Sigmoid colon (tissue), 7 donors: ENCODE measurements at places on chromosomes 12 and 14. TPM values are rescaled to one million over a fixed set of nuclear protein-coding genes. Genes with fewer than 3 reads are reported as not detected.
A peak's percentile ranks its signal among the peaks of the same experiment; 100 is the strongest.

NELL2 gene
- total RNA-seq, result 3.1 TPM

C12orf75 gene
- 1.6 TPM for total RNA-seq

SRRM4 gene
- not detected for total RNA-seq

PXMP2 gene
- 46.4 TPM for total RNA-seq

OR6C70 gene
- not detected for total RNA-seq

PLEKHD1 gene
- 0.16 TPM for total RNA-seq

NANOG gene
- total RNA-seq, result 0.28 TPM

KRT7 gene
- total RNA-seq, result 3.2 TPM

TMCC3 gene
- 4.9 TPM for total RNA-seq

ERO1A gene
- total RNA-seq, result 27.2 TPM

DTX3 gene
- total RNA-seq, result 52.8 TPM

BDKRB1 gene
- 0.33 TPM for total RNA-seq

DPY19L2 gene
- total RNA-seq, result 13.5 TPM

DNA sequence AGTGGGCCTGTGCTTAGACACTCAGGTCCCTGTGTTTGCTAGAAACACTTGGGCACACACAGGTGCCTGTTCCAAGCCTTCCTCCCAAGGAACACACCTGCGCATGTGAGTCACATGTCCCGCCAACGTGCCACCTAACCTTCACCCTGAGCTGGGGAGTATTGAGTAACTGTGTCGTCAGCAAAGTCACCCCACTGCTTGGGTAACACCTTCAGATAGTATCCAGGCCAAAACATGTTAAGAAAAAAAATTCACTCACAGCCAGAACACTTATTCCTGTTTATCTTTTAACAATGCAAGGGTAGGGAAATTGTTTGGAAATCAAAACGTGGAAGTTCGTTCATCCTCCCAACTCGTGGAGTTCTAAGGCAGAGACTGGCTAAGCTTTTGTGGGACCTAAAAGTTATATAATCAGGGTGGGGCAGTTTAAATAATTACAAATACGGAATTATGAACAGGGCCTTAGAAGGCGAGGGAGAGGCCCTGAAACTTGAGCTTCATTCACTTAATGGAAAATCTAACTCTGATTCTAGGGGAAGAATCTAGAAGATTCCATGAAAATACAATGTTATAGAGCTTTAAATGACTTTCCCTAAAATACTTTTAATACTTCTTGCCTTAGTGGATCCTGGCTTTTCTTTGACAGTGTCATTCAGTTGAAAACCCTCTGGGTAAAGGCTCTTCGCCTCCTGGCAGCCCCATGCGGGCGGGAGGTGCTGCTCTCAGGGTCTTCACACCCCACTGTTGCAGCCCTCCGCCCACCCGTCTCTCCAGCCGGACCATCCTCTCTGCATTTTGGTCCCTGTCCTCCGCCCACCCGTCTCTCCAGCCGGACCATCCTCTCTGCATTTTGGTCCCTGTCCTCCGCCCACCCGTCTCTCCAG, 30.3 kb upstream of the ADIPOR2 start:
- DNase-seq, result peak; percentile 89

DNA sequence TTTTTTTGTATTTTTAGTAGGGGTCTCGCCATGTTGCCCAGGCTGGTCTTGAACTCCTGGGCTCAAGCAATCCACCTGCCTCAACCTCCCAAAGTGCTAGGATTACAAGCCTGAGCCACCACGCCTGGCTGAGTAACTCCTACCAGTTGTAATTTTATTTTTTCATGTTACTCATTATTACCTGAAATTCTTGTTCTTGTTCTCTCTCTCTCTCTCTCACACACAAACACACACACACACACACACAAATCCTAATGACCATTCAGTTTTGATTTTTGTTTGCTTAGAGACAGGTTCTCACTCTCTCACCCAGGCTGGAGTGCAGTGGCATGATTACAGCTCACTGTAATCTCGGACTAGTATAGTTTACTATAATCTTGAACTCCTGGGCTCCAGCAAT, 30.2 kb downstream of the DNAL1 start:
- no peak for DNase-seq

- DNase-seq, result no peak
These were observed 358.6 kb upstream of the TMTC1 start for GRCh38 chr12:30142301-30142700.

GRCh38 chr12:91055976-91056375, 1.8 kb downstream of the KERA start:
- DNase-seq, result no peak

DNA sequence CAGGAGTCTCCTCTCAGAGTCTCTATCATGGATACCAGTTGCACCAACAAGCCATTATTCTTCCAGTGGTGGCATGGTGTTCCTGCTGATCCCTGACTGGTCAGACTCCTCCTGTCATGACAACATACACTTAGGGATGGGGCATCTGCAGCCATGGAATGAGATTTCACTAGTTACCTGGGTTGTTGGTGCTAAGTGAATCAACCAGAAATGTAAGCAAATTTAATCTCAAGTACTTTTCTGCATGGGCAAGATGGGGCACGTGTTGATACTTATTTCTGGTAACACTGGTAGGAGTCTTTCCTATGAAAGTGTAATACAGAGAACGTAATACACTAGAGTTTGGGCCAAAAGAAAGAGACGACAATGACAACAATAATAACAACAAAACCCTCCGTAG, 211.5 kb upstream of the FOXN3 start:
- no peak for DNase-seq

DNA sequence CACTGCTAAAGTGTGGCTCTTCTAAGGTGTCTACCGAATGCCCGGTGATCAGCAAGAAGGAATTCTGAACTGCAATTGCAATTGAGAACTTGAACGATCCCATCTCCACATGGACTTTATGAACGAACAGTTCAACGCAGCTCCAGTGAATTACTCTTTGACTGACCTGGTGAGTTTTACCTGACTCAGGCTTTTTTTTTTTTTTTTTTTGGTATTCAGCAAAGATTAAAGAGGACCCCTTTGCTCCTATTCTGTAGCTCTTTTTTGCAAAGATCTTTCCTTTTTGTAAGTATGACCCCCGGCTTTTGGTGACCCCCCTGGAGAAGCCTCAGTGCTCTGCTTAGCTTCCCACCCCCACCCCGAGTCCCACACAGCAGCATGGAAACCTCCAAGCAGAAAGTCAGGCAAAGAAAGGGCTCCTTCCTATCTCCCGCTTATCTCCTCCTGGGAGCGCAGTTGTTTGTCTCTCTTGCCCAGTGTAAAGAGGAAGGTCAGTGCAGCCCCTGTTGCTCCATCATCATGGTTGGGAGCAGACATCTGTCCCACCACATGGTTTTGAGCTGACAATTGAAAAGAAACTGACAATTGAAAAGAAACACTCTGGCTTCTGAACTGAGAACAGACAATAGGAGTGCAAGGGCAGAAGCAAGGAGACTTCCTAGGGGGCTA, 72.1 kb upstream of the DIO3 start:
- no peak for DNase-seq

GRCh38 chr12:118436002-118436730, 59.8 kb downstream of the SUDS3 start:
- DNase-seq, result no peak

DNA sequence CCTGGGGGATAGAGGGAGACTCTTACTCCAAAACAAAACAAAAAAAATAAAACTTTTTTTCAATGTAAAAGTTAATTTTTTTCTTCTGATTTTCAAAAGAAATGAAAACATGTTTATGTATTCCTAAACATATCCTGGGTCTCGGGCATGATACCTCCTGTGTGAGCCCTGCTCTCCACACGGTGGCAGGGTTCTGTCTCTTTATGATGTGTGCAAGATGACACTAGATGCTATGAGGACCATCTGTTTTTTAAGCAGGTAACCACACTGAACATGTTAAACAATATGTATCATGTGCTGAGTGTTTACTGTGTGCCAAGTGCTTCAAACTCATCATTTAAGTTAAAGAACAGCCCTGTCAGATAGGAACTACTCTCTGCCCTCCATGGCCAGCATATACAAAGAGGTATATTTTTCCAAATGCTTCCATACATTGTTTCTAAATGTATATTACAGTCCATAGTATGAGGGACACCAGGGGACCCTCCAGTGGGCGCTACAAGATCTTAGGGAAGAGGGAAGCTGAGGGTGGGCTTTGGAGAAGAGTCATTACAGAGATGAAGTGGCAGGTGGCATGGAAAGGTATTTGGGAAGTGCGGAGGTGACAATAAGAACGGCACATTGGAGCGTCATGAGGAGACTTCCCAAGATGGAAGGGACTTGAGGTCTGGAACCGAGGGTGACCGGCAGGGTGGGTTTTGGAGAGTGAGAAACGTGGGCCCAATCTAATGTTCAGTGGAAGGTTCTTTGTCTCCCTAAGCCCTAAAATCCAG, 28.5 kb downstream of the FOS start:
- DNase-seq, result no peak

DNA sequence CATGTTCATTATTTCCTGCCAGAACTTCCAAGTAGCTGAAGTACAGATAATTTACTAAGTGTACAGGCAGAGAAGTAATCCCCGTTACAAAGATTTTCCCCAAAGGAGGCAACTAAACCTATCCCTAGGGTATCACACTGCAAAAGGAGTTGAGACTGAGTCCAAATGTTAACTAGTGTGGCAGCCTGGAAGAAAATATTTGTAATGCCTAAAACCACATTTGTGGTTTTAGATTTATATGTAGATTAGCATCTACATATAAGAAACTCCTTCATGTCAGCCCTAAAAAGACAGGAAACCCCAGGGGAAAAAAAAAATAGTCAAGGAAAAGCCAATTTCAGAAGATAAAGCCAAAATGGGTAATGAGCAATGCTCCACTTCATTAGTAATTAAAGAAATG, 1.4 kb upstream of the RNASE12 start:
- DNase-seq, result no peak

DNA sequence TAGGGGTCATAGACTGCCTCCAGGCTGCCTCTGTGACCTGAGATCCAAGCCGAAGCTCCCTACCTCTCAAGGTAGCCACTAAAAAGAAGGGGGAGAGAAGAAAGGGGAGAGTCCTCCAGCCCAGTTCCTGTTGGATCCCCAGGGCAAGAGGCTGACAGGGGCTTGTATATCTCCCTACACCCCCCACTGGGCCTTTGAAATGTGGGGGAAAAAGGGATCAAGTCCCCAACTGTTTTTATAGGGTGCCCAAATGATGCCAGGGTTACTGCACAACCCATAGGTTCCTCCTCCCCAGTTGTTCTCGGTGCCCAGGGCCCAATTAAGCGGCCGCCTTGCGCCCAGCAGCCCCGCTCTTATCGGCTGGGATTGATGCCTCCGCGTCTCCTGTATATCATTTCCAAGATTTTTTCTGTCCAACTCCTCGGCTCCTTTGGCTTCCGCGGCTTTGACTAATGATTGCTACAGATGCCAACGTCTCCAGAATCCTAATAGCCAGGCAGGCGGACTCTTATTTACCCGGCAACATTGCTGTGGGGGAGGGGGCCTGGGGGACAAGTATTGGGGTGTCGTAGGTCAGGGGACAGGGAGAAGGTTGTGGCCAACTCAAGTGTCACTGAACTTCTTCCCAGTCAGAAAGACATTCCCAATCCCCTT, 7.6 kb upstream of the HOXC4 start:
- DNase-seq, result no peak

- no peak for DNase-seq
These were observed 90.4 kb downstream of the RBM19 start for GRCh38 chr12:113875691-113876090.

- no peak for DNase-seq
These were observed 37.0 kb upstream of the PMCH start for GRCh38 chr12:102234599-102234998.

DNA sequence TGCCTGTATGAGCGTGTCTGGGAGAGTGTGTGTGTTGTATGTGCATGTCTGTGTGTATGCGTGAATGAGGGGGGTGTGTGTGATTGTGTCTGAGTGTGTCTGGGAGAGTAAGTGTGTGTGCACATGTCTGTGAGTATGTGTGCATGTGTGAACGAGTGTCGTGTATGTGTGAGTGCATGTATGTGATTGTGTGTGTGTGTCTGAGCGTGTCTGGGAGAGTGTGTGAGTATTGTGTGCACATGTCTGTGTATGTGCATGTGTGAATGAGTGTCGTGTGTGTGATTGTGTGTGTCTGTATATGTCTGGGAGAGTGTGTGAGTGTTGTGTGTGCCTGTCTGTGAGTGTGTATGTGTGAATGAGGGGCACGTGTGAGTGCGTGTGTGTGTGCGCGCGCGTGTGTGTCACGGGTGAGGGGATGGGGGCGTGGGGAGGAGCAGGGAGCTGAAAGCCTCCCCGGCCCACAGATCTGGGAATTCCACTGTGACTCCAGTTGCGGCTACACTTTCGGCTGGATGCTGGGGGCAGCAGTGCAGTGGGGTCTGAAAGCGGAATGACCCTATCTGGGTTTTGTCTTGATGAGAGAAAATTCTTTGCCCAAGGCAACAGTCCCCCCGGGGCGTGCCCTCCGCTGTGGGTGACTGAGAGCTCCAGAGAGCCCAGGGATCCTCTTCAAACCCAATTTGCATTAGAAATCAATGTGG, 138.1 kb upstream of the MED13L start:
- no peak for DNase-seq

GRCh38 chr12:129719416-129719815, 184.4 kb downstream of the TMEM132D start:
- DNase-seq, result no peak

- DNase-seq, result no peak
These were observed 9.9 kb upstream of the SLC38A2 start for GRCh38 chr12:46382408-46382963.

- no peak for DNase-seq
These were observed 1.8 kb downstream of the GLRX5 start for GRCh38 chr14:95536671-95537070.

- DNase-seq, result no peak
These were observed 131.2 kb downstream of the KCNH5 start for GRCh38 chr14:62914025-62914424.

- DNase-seq, result no peak
These were observed 49.9 kb downstream of the KRT80 start for GRCh38 chr12:52141875-52142274.

- DNase-seq, result no peak
These were observed 2.3 kb downstream of the EVL start for GRCh38 chr14:100067481-100067880.

DNA sequence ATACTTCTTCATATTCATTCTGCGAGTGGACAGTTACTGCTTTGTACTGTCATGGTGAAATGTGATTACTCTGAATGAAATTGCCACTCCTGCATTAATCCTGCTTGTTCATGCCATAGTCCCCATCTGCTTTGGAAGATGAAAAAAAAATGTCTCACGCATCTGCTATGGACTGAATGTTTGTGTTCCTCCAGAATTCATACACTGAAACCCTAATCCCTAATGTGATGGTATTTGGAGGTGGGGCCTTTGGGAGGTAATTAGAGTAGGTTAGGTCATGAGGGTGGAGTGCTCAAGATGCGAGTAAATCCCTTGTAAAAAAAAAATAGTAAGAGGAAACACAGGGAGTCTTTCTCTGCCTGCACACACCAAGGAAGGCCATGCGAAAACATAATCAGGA, 427.2 kb downstream of the TMTC2 start:
- DNase-seq, result no peak

GRCh38 chr12:57128519-57129247, 400 bp downstream of the LRP1 start:
- DNase-seq, result peak; percentile 72

DNA sequence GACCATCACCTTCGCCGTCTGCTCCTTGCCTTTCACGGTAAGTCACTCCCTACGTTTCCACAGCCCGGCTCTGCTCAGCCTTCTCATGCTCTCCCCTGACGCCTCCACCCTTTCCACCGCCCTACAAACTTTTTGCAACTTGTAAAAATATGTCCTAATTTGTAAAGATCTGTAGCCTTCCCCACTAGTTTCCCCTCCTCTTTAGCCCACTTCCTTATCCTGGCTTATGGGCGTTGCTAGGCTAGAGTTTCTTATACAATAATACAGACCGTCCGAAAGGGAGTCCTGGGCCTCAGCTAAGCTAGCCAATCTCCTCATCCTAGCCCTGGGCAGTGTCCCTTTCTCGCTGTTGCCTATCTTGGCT, 1.2 kb downstream of the PTGER2 start:
- no peak for DNase-seq

- no peak for DNase-seq
These were observed 148.2 kb downstream of the SLC41A2 start for GRCh38 chr12:104809706-104810385.
